ENCODE measurements at places on chromosomes 7 and 10.
A peak's percentile ranks its signal among the peaks of the same experiment; 100 is the strongest.

GRCh38 chr10:70566515-70567290 is 35.8 kb downstream of the PRF1 start:
- DNase-seq = no peak

- DNase-seq = no peak
Measured at GRCh38 chr7:152760854-152761748, 1.5 kb downstream of the ACTR3B start.

GRCh38 chr7:29156907-29157452 is 10.6 kb upstream of the CPVL start:
- DNase-seq = no peak

- DNase-seq = no peak
Measured at GRCh38 chr7:142790056-142790455, 19.3 kb downstream of the PRSS2 start.

DNA sequence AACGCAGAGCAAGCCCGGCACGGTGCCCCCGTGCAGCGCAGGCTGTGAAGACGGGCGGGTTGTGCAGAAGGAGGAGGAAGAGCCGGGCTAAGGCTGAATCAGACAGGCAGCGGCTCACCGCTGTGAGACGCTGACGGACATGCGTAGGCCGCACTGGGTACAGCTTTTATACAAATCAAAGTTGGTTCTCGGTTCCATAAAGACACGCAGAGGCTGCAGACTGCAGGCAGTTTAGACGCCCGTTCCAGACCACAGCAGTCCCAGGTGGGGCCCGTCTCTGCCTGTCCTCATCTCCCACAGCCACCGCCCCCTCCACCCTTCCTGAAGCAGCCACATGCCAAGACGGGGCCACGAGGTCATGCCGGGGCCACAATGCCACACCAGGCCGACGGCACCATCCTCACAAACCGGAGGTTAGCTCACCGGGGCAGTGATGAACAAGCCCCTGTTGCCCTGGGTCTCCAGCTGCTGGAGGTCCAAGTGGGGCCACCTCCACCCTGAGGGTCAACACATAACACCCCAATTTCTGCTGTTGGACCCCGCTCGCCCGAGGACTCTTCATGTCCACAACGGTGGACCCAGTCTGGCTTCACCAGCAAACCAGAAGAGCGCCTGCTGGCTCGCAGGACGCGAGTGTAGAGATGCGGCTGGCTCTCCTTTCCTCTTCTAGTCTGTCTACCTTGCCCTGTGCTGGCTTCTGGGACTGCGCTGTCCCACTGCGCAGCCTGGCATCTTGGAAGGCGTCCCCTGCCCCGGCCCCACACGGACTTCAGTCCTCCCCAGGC is 227.2 kb downstream of the ELFN1 start:
- DNase-seq = no peak

DNA sequence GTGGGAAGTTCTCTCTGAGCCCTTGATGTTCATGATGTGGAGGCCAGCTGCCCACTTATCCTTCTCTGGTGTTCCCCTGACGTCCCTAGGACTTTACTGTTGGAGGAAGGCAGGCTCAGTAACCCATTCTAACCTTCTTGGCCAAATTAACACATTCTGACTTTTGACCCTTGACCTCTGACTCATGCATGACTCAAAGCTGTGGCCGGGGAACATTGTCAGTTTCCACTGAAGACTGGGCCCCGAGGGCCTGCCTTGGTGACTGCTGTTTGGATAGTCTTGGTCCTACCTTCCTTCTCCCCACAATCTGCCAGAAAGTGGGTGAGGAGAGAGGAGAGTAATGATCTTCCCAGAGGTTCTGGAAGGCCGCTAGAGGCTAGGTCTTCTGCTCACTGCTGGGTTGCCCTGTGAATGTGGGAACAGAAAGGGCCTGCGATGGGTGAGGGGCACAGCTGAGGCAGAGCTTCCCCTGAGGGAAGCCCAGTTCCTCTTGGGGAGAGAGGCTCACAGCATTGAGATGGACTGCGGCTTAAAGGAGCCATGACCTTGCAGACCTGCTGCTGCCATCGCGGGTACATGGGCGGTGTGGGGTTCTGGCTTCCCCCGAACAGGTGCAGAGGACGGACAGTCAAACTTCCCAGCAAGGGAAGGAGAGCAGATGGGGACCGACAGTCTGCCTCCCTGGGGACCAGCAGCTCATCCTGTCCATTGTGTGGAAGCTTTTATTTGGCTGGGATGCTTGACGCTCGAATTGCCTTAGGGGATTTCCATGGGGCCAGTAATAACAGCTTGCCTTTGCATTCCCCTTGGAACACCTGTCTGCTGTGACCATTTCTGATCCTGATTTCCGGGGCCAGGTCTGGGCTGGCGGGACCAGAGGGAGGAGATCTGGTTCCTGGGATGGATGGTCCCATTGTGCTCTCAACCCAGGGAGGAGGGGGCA is 43.8 kb downstream of the ADAMTS14 start:
- DNase-seq = no peak

GRCh38 chr7:51303142-51303525 is 13.5 kb downstream of the COBL start:
- no peak for DNase-seq

DNA sequence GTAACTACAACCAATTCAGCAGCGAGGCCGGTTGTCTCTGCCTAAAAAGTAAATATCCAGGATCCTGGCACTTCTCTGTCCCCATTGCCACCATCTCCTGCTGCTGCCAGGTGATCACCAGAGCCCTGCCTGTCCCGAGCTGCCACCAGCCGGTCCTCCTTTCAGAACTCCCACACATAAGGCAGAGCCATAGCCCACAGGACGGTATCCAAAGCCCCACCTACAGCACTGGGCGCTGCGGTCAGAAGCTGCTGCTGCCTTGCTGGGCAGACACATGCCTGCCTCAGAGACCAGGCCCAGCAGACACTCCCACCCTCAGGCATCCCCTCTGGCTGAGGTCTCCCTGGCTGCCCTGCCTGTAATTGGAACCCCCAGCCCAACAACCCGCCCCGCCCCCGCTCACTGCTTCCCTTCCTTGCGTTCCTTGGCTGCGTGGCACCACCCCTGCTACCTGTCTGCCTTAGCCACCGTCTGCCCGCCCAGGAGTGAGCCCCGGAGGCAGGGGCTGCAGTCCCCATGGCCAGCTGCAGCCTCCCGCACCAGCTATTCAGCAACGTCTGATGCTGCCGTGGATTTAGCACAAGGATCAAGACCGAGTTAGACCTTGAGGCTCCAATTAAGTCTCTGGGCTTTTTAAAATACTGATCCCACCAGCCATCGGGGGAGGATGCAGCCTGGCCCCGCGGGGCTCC is 100.7 kb downstream of the CYTH3 start:
- no peak for DNase-seq

DNA sequence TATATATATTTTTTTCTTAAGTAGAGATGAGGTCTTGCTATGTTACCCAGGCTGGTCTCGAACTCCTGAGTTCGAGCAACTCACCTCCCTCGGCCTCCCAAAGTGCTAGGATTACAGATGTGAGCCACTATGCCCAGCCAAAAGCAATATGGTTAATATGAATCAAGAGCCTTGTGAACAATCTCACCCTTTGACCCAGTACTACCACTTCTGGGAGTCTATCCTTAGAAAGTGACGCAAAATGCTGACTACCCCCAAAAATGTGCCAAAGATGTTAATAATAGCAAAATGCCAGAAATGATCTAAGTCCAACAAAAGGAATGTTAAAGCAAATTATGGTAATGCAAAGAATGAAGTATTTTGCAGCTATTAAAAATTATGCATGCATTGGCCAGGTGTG is 44.3 kb downstream of the HOXA1 start:
- no peak for DNase-seq

GRCh38 chr7:45720989-45721388 is 146.8 kb downstream of the ADCY1 start:
- DNase-seq = no peak

- DNase-seq = no peak
Measured at GRCh38 chr10:59880019-59880717, 26.2 kb downstream of the CCDC6 start.

DNA sequence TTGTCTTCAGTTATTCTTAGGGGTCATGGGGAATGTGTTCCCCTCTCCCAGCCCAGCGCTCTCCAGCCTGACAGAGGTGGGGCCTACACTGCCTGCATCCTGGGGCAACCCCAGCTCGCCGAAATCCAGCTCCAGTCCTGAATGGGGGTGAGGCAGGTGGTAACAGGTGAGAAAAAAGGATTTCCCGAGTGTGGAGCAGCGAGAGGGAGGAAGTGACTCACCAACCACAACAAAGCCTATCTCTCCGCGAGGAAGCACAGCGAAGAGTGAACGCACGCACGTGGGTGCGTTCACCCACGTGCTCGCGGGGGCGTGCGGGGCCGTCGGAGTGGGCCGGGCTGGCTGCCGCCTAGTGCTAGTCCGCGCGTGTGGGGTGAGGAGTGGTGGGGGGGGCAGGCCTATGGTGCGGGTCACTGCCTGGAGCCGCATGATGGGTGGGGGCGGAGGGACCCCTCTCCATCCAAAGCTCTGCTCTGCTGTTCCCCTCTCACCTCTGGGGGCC is 855 bp upstream of the PALD1 start:
- peak; percentile 60 for DNase-seq

DNA sequence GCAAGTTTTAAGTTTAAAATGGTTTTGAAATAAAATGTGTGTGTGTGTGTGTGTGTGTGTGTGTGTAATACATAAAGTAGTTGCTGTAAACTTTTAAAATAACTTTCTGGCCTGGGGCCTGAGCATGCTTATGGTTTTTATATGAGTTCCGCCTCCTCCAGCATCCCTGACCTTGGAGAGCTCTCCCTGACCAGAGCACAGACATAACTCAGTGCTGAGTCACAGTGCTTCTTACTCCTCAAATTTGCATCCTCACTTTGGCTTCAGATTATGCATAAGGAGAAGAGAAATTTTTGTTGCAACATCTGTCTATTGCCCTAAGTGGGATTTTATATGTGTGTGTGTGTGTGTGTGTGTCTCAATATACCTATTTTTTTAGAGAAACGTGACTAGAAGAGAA is 200.8 kb downstream of the ELMO1 start:
- DNase-seq = no peak

DNA sequence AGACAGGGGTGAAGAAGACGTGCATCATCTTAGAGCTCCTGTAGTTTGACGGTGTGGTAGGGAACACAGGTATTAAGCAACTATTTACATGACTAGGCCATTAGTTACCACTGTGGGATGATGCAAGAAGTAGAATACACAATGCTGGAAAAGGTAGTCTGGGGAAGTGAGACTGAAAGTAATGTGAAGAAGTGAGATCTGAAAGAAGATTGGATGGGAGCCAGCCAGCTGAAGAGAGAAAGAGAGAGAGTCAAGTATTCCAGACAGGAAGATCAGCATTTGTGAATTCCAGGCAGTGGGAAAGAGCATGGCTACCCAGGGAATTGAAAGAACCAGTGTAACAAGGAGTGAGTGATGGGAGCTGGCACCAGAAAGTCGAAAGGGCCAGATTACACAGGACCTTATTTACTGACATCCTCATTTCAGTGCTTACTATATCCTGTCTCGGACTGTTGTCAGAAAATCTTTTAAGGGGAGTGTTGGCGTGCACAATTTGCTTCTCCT is 4.0 kb upstream of the CFAP58 start:
- DNase-seq = no peak

GRCh38 chr7:151566897-151567320 is 47.2 kb upstream of the RHEB start:
- DNase-seq = no peak

GRCh38 chr7:91198371-91198770 is 65.9 kb upstream of the FZD1 start:
- DNase-seq = no peak

- no peak for DNase-seq
Measured at GRCh38 chr10:4822208-4822607, 3.8 kb upstream of the AKR1E2 start.

- DNase-seq = no peak
Measured at GRCh38 chr7:118420888-118421287, 196.4 kb downstream of the ANKRD7 start.

GRCh38 chr7:100130608-100131453 is 4.1 kb downstream of the MBLAC1 start:
- DNase-seq = peak; percentile 90

DNA sequence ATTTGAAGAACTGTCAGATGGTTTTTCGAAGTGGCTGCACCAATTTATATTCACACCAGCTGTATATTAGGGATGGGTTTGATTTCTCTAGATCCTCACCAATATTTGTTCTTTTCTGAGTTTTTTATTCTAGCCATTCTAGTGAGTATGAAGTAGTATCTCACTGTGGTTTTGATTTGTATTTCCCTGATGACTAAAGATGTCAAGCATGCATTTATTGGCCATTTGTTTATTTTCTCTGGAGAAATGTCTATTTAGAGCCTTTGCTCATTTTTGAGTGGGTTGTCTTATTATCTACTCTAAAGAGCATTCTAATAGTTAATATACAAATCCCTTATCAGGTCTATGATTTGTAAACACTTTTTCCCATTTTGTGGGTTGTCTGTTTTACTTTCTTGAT is 123.9 kb downstream of the PCLO start:
- no peak for DNase-seq

- no peak for DNase-seq
Measured at GRCh38 chr10:11381023-11381422, 230.4 kb downstream of the USP6NL start.

DNA sequence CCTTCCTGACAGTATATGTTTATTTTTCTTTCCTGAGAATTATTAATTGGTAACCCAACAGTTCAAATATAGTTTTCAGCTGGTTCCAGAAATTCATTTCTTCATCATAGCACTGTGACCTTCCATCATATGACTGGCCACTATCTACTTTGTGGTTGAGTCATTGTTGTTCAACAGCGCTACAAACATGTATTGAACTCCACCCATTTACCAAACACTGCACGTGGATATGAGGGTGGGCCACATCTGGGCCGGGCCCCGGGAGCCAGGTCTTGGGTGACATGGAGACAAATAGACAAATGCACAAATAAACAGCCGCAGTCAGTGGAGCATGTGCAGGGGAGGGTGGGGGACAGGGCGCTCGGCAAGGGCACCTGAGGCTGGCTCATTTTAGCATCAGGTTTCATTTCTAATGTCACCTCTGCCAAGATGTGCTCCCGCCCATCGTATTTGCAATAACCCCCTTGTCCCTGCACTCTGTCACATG is 24.0 kb upstream of the EEPD1 start:
- DNase-seq = no peak

- DNase-seq = no peak
Measured at GRCh38 chr7:117630907-117631564, 151.2 kb downstream of the CFTR start.

DNA sequence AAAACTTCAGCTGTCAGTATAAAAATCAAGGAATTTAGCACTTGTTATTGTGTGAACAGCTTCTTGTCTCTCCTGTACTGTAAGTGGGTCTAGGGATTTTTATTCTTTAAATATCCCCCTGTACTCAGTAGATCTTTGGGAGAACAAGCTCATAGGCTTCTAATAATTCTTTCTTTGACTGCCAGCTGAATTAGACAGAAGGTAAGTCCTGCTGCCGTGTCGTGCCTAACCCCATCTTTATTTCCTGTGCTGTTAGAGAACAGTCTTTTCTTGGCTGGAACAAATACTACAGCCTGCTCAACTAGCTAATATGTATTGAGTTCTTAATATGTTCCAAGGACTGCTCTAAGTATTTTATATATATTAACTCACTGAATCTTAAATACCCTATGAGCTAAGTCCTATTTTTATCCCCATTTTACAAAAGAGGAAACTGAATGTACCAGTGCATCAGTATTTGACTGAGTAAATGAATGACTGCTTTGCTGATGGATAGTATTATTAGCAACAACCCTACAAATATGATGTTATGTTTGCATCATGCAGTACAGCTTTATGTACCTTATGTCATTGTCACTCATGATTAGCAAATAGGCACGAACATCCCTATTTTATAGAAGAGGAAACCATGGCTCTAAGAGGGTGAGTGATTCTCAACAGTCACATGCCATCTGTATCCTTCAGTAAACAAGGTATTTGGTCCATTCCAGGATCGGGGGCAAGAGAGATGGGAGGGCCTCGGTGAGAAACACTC is 5.5 kb upstream of the DUSP5 start:
- DNase-seq = no peak

- no peak for DNase-seq
Measured at GRCh38 chr7:114885836-114886235, 36.1 kb upstream of the MDFIC start.

Measured in stimulated activated naive CD4-positive, alpha-beta T cell (primary cell).